Non-pigmented ciliary epithelial cell (primary cell): ENCODE measurements at places on chromosomes 2 and 18.

DNA sequence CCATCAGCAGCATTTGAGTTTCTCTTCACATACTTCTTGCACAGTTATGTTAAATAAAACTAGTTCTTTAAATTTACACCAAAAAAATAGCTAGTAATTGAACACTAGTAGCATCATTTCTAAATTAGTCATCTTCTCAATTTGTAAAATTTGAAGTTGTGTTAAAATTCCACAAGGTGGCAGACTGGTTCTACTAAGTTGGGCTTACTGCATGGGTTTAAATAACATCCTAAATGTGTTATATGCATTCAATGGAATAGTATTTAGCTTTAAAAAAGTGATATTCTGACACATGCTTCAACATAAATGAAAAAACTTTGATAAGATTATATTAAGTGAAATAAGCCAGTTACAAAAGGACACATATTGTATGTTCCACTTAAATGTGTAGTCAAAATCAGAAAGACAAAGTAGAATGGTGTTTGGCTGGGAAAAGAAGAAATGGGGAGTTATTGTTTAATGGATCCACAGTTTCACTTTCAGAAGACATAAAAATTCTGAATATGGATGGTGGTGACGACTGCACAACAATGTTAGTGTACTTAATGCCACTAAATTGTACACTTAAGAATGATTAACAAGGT is 28.7 kb upstream of the RPRD1A start:
- DNase-seq: peak; percentile 45

DNA sequence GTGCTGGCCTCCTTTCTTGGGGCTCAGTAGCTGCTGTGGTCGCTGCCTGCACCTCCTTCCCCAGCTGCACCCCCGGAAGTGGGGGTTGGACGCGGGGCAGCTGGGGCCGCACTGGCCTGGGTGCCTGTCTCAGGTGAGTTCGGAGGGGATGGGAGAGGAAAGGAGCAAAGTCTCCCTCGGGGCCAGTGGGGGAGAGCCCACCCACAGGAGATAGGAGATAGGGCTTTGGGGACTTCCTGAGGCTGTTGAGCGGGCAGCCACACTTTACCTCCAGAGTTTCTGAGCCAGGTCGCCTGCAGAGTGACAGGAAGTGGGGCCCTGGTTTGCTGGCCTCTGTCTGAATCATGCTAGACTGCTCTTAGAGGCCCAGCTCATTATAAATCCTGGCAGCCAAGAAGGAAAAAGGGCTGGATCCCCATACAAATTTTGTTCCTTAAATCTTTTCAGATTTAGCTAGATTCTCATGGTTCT is 8.1 kb downstream of the MBP start:
- no peak for DNase-seq

GRCh38 chr2:218709908-218710307 is 727 bp upstream of the TTLL4 start:
- DNase-seq: no peak

- no peak for DNase-seq
Measured at GRCh38 chr2:189285349-189285748, 105.8 kb upstream of the COL5A2 start.

- no peak for DNase-seq
Measured at GRCh38 chr2:128637481-128638155, 318.9 kb upstream of the HS6ST1 start.

GRCh38 chr2:192218970-192219369 is 24.2 kb upstream of the TMEFF2 start:
- DNase-seq: no peak

DNA sequence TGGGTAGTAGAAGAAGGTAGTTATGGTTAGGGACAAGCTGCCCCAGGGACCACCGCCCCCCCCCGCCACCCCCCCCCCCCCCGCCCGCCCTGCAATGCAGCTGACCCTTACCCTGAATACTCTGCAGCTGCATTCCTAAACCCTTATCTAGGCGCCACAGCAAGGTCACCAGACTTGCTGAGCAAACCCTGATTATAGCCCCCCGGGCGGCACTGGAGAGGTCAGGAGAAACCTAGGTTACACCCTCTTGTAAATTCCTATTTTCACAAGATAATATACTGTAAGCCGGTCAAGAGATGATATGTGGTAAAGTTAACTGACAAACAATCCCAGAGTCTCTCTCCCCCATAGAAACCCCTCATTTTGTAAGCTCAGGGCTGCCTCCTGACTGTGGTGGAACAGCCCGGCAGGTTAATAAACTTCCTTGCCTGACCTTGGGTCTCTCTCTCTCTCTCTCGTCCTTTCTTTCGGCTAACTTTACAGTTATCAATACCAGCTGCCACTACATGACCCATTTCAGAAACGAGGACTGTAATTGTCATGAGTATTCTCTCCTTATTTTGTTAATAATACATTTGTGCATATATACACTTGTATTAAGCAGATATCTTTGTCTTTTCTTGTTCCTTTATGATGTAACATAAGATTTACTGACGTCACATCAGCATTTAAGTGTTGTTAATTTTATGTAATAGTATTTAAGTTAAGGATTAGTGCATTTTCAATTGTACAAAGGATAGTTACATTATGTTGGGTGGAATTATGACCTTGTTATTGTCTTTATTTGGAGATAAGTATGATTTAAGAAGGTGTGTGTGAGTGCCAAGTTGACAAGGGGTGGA is 22.8 kb upstream of the SMAD4 start:
- DNase-seq: no peak

DNA sequence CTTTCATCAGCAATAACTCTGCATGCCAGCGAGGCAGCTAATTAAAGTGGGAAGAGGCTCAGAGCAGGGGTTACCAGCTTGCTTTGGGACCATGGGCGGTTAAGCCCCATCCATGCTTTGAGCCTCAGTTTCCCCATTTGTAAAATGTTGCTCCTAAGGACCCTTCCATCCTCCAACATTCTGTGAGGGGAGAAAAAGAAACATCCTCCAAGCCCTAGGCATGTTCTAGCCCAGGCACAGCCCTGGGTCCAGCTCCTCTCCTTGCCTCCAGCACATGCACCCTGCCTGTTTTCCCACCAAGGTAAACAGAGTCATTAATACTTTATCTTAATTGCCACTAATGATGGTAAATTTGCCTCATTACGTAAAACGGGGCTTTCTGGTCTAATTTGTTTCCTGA is 113.3 kb upstream of the MYCN start:
- DNase-seq: no peak

GRCh38 chr2:172709566-172710291 is 25.9 kb upstream of the RAPGEF4 start:
- no peak for DNase-seq

GRCh38 chr2:43842866-43843226 is 4.1 kb downstream of the ABCG8 start:
- DNase-seq: no peak

- no peak for DNase-seq
Measured at GRCh38 chr2:101843471-101843870, 146.0 kb downstream of the MAP4K4 start.

- no peak for DNase-seq
Measured at GRCh38 chr2:36408198-36408703, 52.7 kb downstream of the CRIM1 start.

- DNase-seq: peak; percentile 3
Measured at GRCh38 chr2:117771969-117772630, 42.4 kb upstream of the DDX18 start.

- no peak for DNase-seq
Measured at GRCh38 chr2:200781616-200782015, 30.1 kb upstream of the BZW1 start.

DNA sequence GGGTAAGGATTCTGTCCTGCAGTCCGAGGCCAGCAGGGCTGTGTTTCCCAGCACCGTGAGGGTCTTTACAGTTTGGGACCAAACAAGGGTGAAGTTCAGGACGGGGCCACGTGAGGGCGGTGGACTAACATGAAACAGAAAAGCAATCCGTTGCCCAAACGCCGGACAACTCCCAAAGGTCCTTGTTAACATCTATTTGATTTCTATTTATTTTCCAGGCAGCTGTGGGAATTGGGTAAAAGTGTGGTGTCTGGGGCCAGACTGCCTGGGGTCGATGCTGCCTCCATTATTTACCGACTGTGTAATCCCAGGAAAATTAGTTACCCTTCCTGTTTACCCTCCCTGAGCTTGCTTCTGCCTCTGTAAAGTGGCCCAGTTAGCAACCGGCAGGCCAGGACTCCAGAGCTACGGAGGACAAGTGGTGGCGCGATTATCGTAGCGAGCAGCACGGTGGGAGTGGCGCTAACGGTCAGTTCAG is 66.3 kb upstream of the TCF7L1 start:
- peak; percentile 53 for DNase-seq

GRCh38 chr2:227462972-227463931 is 8.7 kb upstream of the AGFG1 start:
- DNase-seq: no peak

DNA sequence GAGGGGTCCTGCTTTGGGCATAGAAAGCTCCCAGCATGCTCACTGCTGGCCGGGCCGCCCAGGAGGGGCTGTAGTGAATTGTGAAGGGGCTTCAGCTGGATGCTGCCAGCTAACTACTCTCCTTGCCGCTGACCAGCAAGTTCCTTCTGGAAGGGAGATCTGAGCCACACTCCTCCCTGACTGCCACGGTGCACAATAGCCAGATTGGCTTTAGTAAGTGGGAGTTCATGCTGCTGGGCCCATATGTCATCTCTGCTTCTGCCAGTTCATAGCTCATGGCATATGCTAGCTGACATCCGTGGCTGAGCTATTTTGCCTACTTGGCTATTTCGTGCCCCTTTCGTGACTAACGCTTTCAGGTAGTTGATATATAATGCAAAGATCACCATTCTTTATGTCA is 51.6 kb upstream of the ROCK2 start:
- DNase-seq: no peak

DNA sequence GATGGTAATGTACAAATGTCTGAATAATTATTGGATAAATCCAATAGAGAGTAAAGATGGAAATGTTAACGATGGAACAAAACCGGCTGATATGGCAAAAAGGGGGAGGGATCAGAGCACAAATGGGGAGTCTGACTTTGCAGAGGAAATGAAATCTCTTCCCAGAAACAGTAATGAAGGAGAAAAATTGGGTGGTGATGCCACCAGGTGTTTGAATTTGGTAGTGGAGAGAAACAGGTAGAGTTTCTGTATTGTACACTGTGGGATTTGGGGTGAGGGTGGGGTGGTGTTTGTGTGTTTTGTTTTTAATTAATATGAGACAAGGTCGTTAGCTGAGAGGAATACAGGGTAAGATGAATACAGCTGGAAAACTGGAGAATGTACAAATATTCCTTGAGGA is 20.4 kb upstream of the XDH start:
- DNase-seq: no peak

DNA sequence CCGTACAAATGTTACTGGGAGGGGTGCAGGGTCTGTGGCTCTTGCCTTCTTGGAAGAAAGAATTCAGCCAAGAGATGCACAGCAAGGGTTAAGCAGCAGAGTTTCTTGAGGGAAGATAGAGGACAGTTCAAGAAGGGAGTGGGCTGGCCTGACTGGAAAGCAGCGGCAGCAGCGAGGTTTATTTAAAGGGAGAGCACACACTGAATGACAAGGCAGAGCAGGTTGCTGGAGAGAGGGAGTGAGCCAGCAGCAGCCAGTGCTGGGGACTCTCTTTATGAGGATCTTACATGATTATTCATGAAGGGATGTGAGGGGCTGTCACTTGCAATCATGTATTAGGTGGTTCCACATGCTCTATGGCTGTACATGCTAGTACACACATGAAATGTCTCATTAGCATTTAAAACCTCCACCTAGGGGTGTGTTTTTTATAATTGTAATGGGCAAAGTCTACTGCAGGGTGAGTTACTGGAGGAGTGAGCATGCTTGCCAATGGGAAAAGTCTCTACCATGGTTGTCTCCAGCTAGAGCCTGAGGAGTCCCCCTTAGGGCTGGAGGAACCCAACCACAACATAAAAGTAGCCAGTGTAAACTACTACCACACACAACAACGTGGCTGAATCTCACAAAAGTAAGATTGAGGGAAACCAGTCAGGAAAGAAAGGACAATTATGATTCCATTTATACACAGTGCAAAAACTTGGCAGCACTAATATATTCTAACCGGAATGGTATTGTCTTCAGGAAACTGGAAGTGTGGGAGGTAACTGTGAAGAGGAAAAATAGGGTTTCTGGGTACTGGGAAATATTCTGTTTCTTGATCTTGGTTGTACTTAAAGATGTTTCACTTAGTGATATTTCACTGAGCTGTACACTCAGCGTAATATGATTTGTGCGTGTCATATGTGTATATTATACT is 87.6 kb upstream of the FAM110C start:
- DNase-seq: no peak

DNA sequence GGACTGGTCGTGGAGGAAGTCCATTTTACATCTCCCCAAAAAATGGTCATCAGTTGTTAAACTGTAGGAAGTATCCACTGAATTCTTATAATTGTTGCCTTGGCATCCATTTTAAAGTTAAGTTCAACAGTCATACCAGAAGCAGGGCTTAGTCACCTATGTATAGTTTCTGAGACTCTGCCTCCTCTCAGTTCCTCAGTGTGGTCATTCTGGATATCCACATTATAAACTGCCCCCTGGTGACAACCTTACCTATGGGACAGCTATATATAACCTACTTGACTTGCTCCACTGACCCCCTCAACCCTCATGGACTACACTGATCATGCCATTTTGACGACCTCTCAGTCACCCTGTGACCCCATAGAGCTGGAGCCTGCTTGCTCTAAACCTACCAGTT is 617.0 kb downstream of the LRP1B start:
- DNase-seq: no peak

DNA sequence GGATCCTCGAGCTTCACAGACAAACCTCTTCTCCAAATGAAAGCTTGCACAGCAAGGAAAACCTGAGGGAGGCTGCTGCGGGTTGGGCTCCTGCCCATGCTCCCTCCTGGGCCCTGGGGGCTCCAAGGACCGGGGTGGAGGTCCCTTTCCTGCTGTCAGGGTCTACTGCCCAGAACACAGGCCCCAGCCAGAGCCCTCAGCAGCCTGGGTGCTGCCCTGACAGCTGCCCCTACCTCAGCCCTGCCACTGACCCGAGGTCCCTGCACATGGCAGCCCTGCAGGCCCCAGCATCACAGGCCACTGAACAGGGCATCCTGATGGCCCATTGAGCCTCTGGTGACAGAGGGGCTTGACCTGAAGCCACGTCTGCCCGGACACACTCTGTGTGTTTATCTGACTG is 41.0 kb downstream of the CROCC2 start:
- DNase-seq: no peak

GRCh38 chr2:1675633-1676032 is 68.7 kb downstream of the PXDN start:
- peak; percentile 94 for DNase-seq

DNA sequence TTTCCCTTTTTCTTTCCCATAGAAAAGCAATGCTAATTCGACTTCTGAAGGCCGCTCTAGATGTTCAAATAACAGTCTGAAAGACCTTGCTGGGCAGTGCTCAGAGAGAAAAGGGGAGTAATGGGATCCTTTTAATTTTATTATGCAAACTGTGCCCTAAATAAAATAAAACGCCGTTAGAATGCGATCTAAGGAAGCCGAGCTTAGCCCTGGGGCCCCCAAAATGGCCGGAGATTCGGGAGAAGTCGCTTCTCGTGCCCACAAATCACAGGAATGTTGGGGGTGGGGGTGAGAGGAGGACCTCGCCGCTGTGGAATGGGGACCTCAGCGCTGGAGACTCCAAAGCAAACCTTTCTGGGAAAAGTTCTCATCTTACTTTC is 8.4 kb upstream of the POU3F3 start:
- DNase-seq: no peak
